Thymus (tissue), 14 donors: ENCODE measurements at places on chromosomes 4 and X. TPM values are rescaled to one million over a fixed set of nuclear protein-coding genes. Genes with fewer than 3 reads are reported as not detected.

SPANXN3 gene
- 0.23 TPM for polyA plus RNA-seq

TMEM184C gene
- 8.2 TPM for polyA plus RNA-seq

C4orf50 gene
- polyA plus RNA-seq: 0.14 TPM

YTHDC1 gene
- 90.8 TPM for polyA plus RNA-seq

F11 gene
- not detected for polyA plus RNA-seq

CCNB3 gene
- 0.50 TPM for polyA plus RNA-seq

AWAT2 gene
- 0.11 TPM for polyA plus RNA-seq

DNAAF6 gene
- polyA plus RNA-seq: 0.09 TPM

NXF2B gene
- polyA plus RNA-seq: 0.09 TPM

ATP11C gene
- 14.6 TPM for polyA plus RNA-seq

NEIL3 gene
- 3.6 TPM for polyA plus RNA-seq

CLCN4 gene
- 2.6 TPM for polyA plus RNA-seq

CXCL8 gene
- polyA plus RNA-seq: 11.0 TPM

UGT8 gene
- 0.30 TPM for polyA plus RNA-seq

SYP gene
- 3.6 TPM for polyA plus RNA-seq

DMP1 gene
- polyA plus RNA-seq: 1.1 TPM

ARR3 gene
- polyA plus RNA-seq: 0.02 TPM
